ENCODE measurements at places on chromosomes 4 and X.

DNA sequence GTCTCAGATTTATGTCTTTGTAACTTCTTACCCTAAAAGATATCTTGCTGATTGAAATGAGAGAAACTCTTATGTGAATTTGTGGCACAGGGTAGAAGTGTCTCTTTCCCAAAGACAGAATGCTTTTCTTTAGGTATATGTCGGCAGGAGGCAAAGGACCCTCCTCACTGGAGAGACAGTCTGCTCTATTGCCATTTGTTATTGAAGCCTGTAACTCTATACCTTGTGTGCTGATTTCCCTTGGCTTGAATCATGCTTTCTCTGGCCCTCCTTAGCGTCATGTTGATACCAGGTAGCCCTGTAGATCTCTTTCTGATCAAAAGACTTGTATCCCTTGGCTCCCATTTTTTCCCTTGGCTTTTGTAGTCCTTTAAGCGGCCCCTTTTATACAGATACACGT is 284.3 kb downstream of the CXXC4 start:
- no peak for DNase-seq

- DNase-seq = no peak
These were observed 12.9 kb downstream of the NHSL2 start for GRCh38 chrX:71923516-71923915.

DNA sequence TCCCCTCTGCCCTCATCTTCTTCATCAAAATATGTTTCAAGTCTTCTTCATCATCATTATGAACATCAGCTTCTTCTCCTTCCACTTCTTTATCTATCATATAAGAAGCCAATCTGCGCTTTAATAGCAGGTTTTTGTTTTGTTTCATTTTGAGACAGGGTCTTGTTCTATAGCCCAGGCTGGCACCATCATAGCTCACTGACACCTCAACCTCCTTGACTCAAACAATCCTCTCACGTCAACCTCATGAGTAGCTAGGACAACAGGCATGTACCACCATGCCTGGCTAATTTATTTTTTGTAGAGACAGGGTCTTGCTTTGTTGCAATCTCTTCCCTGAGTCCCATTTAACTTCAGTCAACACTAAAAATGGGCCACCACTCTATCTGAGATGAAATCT is 27.0 kb downstream of the PRDM5 start:
- DNase-seq = no peak

DNA sequence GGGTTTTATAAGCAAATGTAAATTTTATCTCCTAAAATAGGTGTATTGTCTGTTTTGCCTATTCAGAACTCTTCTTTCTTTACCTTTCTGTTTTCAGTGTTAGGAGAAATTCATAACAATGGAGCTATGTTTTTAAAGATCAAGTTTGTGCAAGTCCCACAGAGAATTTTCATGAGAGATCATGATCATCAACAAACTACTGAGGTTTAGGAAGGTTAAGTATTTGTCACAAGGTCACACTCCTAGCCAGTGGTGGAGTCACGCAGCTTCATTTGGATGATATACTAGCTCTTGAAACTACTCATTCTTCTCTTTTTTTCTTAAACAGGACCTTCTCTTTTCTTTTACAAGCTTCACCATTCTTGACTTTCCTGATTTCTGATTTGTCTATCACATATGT is 892.6 kb upstream of the FRG1 start:
- no peak for DNase-seq

- no peak for DNase-seq
These were observed 41.6 kb upstream of the ACSL4 start for GRCh38 chrX:109774706-109775105.

GRCh38 chr4:101500742-101501141 is 153.4 kb upstream of the PPP3CA start:
- DNase-seq = no peak

DNA sequence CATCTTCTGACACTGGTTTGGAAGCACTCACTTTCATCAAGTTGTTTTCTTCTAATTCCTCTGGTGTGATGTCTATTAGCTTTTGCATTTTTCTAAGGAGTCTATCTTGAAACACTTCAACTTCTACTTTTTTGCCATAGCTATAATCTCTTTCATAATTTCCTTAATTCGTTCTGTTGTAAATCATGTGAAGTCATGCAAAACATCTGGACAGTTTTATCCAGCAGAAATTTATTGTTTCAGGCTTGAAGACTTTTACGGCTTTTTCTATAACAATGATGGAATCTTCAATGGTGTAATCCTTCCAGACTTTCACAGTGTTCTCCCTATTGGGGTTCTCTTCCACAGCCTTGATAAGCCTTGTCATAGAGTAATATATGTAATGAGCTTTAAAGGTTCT is 74.9 kb upstream of the PABPC4L start:
- no peak for DNase-seq

DNA sequence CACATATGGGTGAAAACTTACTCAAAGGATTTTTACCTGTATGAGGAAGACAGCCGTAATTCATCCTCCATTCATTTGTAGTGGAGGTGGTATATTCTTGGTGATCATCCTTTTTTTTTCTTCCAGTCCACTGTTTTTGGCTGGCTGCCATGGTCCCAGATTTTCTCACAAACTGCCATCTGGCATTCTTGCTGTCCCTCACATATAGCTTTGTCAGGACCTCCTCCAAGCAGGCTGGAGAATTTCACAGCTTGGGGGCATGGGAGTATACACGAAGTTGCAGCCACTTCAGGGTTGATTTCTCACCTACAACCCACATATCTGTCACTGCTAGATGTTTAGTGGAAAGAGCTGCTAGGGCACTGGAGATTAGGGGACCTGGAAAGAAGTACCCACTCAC is 401.0 kb downstream of the IL1RAPL1 start:
- DNase-seq = no peak

DNA sequence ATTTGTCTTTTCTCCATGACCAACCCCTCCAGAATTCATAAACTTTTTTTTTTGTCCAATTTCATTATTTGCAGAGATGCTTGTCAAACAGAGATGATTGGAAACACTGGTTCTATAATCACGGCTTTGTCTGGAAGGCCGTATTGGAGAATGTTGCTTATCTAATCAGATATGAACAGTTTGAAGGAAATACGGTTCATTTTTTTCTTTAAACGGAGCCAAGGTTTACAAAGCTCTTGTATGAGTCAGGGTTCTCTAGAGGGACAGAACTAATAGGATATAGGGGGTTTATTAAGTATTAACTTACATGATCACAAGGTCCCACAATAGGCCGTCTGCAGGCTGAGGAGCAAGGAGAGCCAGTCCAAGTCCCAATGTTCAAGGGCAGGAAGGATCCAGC is 1415.8 kb downstream of the C4orf33 start:
- no peak for DNase-seq

DNA sequence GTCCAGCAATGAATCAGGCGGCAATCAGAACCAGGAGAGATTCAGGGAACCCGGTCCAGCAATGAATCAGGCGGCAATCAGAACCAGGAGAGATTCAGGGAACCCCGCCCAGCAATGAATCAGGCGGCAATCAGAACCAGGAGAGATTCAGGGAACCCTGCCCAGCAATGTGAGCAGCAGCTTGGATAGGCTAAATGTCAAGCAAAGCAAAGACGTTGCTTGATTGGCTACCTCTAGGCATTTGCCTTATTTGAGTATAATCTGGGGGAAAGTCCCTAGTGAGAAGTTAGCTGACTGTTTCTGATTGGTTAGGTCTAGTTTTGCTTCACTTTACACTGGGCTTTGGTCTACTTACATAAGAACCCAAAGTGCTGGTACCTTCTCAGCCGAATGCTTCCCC is 1212.2 kb upstream of the TENM3 start:
- no peak for DNase-seq

DNA sequence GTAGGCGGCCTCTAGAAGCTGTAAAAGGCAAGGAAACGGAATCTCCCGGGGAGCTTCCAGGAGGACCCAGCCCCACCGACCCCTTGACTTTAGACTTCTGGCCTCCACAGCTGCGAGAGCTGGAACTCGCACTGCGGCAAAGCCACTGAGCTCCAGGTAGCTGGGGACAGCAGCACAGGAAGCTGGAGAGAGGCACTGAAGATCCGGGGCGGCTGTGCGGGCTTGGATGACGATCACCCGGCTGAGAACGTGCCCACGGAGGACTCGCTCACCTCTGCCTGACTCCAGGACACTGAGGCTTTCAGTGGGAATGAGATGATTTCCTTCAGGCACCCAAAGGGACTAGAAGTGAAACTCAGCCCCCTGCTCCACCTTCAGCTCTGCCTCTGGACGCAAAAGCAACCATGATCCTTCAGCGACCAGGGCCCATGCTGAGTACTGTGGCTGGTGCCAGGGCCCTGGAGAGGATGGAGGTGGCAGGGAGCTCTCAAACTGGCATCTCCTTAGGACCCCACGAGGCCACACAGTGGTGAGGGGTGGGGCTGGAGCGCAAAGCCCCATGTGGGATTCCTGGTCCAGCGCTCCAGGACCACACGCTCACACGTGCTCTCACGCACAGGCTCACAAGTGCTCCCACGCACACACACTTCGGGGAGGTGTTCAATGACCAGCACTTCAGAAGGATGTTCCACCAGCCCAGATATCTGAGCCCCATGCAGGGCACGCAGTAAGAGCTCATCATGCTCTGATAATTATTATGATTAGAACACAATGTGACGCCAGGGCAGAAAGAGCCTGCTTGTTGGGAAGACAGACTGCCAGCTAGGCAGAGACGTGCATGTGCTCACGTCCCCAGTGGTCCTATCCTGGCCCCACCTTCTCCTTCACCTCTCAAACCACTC is 47.2 kb downstream of the ADRA2C start:
- no peak for DNase-seq

DNA sequence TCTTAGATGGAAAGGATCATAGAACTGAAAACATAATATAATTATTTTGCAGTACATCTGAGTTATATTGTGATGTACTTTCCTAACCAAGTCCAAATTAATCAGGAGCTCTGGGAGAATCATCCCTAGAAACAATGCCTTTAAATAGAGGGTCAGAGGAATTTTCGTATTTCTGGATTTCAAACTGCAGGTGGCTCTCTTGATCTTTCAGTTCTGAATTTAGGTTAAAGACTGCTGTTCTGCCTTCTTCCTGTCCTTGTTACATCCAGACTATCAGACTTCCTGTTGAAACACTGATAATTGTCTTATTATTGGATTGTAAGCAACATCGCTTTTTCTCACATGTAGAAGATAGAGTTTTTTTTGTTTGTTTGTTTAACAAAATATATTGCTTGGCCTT is 142.7 kb downstream of the RPA4 start:
- DNase-seq = no peak

GRCh38 chrX:148574237-148574973 is 74.0 kb downstream of the AFF2 start:
- DNase-seq = no peak

DNA sequence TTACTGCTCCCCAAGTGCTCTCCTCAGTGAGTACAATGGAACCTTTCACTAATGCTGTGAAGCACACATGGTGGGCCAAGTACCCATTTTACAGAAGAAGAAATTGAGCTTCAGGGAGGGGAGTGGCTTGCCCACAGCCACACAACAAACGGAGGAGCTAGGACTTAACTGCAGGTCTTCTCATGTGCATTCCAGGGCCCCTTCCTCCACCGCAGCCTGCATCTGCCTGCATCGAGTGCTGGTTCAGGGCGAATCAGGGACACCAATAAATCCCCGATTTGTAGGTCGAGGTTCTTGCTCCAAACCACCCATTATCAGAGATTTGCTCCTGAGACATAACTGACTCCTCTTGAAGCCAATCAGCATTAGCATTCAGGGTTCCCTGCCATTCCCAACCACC is 100.9 kb downstream of the MAMLD1 start:
- DNase-seq = no peak

DNA sequence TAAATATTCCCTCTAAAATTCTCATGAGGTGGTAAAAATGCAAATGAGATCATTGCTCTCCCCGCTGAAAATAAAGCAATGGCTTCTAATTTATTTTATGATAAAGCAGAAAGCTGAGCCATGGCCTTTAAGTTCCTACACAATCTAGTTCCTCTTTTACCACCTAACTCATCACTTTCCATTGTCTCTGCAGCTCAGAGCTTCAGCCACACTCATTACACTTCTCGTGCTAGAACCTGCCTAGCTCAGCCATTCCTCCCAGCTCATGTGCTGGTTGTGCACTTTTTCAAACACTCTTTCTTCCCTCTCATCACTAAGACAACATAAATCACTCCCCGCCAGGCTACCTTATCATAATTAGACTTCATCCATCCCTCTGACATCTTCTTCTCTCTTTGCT is 1112.1 kb upstream of the PRKX start:
- no peak for DNase-seq

DNA sequence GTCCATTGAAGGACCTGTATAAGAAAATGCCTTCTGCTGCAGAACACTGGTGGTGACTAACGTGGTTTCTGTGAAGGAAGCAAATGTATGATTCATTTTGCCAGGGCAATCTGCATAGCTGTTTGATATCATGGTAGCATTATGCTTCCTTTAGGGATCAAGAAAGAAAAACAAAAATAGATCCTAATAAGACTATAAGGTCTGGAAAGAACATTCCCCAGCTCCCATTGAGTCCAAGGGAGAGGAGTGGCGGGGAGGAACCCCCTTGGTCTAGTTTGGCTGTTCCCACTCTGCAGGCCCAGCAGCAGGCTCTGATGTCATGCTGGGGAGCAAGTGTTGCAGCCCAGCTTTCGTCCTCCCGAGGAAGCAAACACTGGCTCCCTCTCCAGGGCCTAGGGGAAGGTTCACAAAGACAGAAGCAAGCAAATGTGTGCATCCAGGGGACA is 154.5 kb upstream of the GALNT7 start:
- DNase-seq = no peak

DNA sequence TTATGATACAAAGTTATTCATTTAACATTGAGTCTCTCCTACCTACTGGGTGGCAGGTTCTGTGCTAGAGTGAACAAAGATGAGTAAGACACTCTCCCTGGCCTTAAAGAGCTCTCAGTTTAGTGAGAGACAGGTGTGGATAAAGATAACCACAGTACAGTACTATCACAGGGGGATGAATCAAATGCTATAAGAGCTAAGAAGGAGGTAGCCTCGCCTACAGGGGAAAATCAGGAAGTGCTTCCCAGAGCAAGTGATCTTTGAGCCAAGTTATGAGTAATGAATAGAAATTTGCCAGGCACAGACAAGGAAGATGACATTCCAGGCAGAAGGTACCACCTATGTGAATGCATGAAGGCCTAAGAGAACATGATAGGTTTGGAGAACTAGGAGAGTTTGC is 3.4 kb upstream of the IGBP1 start:
- no peak for DNase-seq

DNA sequence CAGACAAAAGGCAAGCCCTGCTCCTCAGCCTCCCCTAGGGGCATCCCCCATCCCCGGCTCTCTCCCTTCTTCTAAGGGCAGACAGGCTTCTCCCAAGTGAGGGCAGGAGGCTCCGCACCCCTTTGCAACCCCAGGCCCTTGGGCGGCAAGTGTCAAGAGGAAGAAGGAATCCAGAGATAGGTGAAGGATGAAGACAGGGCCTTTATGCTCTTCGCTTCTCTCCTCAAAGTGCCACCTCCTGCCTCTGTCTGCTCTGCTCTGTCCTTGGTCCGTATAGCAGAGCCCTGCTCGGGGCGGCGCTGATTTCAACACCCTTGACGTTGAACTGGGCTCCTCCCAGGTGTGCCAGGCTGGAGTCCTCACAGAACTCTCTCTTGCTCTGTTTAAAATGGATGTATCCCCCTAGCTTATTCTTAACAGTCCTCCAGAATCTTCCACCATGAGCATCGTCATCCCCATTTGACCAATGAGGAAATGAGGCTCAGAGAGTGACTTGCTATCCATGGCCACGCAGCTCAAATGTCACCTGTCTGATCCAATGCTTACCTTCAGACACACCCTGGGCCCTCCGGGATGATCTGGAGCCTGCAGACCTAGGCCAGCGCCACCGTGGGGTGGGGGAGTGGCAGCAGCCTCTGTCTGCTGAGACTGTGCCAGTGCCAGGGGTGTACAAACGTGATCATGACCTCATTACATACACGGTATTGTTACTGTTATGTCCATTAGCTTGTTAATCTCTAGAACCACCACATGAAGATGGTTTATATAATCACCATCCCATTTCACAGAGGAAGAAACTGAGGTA is 99.8 kb downstream of the PHKA2 start:
- DNase-seq = no peak

All from stimulated activated CD4-positive, alpha-beta T cell treated with anti-CD3 and anti-CD28 coated beads, Interleukin-15, amount 100 ng/mL, for 1 hour (primary cell).